ENCODE measurements at places on chromosomes 1 and 21.

GRCh38 chr1:183844806-183845205 is 39.9 kb downstream of the RGL1 start:
- DNase-seq: no peak

DNA sequence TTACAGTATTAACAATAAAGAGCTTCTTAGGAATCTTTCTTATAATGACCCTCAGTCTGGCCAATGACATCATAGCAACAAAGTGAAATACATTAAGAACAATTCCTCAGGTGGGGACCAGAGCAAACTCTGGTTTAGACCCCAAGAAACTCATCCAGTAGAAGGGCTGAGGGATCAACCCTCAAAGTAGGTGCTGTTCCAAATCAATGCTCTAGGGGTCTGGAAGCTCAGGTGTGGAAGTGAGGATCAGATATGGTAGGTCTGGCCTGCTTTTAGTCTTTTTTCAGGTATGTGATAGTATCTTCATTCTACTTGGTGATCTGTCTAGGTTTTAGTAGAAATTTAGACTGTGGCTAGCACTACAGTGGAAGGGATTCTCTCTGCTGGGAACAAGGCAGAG is 291.7 kb downstream of the PDE4B start:
- no peak for DNase-seq

GRCh38 chr1:65412984-65413375 is 7.5 kb upstream of the LEPR start:
- DNase-seq: no peak

- DNase-seq: no peak
Observed at GRCh38 chr1:99240621-99241020, 23.7 kb upstream of the PLPPR4 start.

DNA sequence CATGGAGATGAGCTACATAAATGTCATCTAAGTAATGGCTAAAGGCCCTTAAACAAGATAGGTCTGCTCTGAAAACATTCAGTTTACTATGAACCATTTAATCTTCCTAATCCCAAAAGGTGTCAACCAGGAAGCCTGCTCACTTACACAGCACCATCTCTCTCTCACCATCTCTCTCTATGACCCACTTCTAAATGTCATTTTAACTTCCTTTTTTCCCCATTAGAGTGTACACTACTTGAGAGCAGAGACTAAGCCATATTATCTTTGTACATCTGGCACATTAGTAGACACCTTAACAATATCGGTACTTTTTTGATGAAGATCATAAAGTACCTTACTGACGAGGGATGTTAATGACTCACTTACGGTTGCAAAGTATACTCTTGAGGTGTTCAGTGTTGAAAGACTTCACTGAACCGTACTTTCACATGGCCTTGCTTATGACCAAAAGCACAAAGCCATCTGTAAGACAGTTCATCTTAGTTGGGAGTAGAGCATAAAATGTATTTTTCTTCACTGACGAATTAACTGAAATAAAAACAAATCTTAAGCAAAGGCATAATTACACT is 25.4 kb downstream of the FBXO42 start:
- DNase-seq: no peak

- no peak for DNase-seq
Observed at GRCh38 chr1:116586741-116587143, 15.9 kb upstream of the CD58 start.

DNA sequence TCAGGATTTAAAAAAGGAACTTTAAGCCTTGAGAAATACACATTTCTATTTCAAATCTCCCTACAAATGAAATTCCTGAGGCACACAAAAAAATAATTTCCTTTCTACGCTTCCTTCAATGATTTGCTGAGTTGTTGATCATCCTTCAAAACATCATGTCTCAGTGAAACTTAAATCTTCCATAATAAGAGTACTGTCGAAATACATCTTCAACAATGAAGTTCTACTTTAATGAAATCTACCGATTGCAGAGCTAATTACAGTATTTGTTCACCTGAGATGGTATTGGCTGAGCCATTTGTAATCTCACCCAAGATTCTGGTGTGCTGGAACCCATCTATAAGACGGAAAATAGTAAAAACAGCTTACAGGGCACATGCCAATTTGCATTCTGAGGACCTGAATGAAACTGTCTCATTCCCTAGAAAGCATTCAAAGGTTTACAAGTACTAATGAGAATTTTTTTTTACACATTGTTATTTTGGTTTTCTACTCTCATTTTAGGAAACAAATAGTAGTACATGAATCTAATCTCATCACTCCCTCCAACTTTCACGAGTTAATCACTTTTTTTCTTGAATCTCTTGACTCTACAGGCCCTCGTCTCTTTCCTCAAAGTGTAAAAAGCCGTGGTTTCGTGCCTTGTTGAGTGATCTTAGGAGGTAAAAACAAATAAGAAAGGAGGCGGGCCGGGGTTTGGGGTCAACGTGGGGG is 1.1 kb downstream of the CHML start:
- DNase-seq: no peak

DNA sequence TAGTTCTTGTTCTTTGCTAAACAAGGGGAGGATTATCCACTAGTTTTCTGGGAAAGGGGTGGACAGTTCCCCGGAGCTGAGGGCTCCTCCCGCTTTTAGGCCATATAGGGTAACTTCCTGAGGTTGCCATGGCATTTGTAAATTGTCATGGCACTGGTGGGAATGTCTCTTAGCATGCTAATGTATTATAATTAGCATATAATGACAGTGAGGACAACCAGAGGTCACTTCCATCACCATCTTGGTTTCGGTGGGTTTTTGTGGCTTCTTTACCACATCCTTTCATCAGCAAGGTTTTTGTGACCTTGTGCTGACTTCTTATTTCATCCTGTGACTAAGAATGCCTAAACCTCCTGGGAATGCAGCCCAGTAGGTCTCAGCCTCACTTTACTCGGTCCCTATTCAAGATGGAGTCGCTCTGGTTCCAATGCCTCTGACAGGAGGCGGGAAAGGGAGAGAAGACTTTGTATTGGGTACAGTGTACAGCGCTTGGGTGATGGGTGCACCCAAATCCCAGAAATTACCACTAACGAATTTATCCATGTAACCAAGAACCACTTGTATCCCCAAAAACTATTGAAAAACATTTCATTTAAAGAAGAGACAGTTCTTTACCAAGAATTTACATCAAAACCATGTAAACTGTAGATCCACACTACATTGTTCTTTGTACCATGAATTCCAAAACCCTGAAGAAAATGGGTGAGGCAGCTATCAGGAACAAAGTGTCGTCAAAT is 8.7 kb upstream of the SLC2A5 start:
- no peak for DNase-seq

- DNase-seq: no peak
Observed at GRCh38 chr1:222247081-222247480, 300.8 kb downstream of the HHIPL2 start.

GRCh38 chr21:42258150-42258884 is 39.4 kb downstream of the ABCG1 start:
- DNase-seq: no peak

GRCh38 chr21:46025113-46025770 is 43.7 kb downstream of the COL6A1 start:
- DNase-seq: no peak

DNA sequence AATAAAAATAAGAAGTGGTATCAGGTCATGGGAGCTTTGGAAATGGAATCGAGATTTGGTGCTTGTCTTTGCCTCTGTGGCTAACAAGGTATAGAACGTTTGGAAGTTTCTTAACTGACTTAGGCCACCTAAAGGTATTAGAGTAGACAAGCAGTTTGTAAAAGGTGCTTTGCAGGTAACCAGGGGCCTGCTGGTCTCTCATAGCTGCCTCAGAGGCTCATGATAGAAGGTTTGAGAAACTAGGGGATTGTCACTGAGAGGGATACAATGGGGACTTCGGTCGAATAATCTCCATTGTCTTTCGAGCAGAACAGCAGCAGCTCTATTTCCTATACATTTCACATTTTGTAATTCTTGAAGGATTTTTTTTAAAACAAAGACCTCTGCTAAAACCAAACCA is 37.6 kb downstream of the C21orf91 start:
- no peak for DNase-seq

GRCh38 chr1:207911856-207912760 is 1.2 kb upstream of the CD34 start:
- no peak for DNase-seq

GRCh38 chr1:206800411-206800810 is 28.1 kb upstream of the IL10 start:
- no peak for DNase-seq

DNA sequence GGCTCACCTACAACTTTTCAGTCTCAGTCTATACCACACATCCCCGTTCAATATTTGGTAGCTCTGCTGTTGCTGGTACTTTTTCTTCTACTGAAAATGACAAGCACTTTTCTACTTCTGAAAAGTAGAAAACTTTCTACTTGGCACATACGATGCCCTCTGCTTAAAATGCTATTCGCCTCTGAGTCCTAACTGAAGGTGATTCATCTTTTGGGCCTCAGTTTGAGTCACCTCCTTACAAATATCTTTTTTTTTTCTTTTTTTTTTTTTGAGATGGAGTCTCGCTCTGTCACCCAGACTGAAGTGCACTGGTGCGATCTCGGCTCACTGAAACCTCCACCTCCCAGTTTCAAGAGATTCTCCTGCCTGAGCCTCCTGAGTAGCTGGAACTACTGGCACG is 136.0 kb upstream of the CYYR1 start:
- DNase-seq: no peak

GRCh38 chr1:72915581-72915980 is 633.2 kb upstream of the NEGR1 start:
- no peak for DNase-seq

DNA sequence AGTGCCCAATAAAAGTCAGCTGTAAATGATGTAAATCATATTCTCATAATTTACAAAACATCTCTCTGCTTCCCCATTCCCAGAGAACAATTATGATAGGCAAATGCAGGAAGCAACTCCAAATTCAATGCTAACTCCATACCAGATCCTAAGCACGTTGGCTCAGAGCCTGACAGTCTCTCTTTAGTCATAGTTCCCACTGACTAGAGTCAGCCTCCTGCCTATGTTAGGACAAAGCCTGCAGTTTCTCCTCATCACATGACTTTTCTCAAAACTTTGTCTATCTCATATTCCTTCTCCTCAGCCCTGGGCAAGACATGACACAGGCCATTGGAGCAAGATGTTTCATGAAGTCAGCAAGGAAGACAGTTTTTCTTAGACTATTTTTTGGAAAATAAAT is 101.5 kb upstream of the COL24A1 start:
- DNase-seq: no peak

GRCh38 chr1:159927849-159928431 is 2.6 kb upstream of the TAGLN2 start:
- DNase-seq: no peak

DNA sequence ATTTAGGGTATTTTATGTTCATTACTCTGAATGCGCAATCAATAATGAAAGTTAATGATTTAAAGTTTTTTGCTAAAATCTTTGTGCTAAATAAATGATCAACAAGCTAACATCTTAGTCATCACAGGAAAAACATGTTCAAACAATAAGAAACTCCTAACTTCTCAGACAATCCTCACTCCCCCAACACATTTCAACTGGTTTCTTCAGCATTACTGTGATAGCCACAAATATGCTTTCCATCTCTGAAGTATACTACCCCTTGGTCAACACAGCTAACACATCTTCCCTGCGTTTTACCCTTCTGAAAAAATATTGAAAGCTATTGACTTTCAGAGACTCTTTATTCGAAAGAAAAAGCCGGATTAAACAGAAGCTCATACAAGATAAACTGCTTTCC is 85.8 kb downstream of the ZNF644 start:
- DNase-seq: no peak

DNA sequence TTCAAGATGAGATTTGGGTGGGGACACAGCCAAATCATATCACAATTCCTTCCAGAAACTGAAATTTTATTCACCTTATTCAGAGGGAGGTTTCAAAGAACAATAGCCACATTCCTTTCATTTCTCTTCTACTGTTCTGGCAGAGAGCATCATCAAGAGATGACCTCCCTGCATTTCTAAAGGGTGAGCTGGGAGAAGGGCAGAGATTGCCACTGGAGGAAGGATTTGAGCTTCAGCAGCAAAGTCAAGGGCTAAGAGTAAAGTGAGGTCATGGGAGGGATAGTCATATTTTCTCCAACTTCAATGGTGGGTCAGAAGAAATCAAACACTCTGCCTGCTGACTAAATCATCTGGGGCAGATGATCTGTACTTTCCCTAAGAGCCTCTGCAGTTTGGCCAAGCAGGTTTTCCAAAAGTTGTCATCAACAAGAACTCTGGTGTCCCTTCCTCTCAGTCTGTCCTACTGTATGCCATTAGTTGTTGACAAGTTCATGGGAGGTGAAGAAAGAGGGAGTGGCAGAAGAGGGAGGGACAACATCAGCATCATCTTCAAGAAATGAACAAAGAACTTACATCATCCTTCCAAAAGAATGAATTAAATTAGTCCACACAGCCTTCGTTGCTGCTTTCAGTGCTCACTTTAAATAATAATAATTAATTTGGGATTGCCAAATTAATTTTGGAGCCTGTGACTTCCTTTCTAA is 298.3 kb downstream of the ASTN1 start:
- no peak for DNase-seq

GRCh38 chr1:101738475-101738874 is 258.3 kb downstream of the OLFM3 start:
- no peak for DNase-seq

- no peak for DNase-seq
Observed at GRCh38 chr1:154557939-154558719, at the start of gene UBE2Q1. UBE2Q1 (minus strand) TSS chr1:154558662; CDS start chr1:154558553, 109 bp downstream.

DNA sequence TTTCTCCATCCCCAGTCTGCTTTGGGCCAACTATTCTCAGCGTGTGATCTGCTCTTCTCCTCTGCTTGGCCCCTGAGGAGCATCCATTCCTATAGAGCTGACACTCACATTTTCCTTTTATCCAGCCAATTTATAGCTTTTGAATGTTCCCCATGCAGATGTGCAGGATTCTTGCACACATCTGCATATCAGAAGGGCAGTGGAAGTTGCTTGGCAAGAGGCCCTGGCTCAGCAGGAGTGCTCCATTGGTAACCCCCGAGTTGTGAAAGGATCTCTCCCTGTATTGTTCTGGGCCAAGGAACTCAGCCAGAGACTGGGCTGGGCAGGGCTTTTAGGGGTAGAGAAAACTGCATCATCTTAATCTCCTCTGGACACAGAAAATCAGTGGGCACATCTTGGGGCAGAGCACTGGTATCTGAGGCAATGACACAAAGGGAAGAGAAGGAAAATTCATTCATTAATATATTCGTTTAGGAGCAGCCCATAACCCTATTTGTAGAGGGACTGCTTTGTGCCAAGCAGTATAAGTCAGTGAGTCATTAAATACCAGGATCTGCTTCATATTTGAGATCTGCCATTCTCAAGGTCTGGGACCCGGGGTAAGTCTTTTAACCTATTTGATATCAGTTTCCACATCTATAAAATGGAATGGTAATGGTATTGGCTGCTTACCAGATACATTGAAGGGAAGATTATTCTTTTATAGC is 31.0 kb upstream of the BEND5 start:
- DNase-seq: no peak

- DNase-seq: no peak
Observed at GRCh38 chr1:187513190-187513589, 684.4 kb downstream of the PLA2G4A start.

- no peak for DNase-seq
Observed at GRCh38 chr1:70042090-70042731, 163.2 kb downstream of the LRRC40 start.

- DNase-seq: no peak
Observed at GRCh38 chr1:156162430-156163037, 9.1 kb downstream of the SEMA4A start.

GRCh38 chr1:101346419-101346818 is 109.6 kb downstream of the S1PR1 start:
- DNase-seq: no peak
